ENCODE measurements at places on chromosomes 2 and 18.

DNA sequence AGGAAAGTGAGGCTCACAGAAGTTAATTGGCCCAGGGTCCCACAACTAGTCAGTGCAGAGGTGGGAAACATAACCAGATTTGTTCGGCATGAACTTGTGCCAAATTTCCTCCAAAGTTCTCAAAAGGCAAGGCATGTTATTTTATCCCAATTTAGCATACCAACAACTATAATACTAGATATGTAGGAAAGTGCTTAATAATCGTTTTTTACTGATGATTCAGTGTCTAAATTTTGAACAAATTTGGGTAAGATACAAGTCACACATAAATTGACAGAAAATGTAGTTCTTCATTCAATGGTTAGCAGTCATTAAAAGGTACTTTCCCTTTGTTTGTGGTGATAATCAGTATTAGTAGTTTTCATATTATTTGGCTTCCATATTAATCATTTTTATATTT, 38.5 kb upstream of the CYBRD1 start:
- no peak overlapping the region for H3K4me3 ChIP-seq
- no peaks in the 10 kb centered on the region for H3K4me1 ChIP-seq
- no peaks in the 10 kb centered on the region for H3K27me3 ChIP-seq
- DNase-seq: no peak
- no peak overlapping the region for H3K27ac ChIP-seq

DNA sequence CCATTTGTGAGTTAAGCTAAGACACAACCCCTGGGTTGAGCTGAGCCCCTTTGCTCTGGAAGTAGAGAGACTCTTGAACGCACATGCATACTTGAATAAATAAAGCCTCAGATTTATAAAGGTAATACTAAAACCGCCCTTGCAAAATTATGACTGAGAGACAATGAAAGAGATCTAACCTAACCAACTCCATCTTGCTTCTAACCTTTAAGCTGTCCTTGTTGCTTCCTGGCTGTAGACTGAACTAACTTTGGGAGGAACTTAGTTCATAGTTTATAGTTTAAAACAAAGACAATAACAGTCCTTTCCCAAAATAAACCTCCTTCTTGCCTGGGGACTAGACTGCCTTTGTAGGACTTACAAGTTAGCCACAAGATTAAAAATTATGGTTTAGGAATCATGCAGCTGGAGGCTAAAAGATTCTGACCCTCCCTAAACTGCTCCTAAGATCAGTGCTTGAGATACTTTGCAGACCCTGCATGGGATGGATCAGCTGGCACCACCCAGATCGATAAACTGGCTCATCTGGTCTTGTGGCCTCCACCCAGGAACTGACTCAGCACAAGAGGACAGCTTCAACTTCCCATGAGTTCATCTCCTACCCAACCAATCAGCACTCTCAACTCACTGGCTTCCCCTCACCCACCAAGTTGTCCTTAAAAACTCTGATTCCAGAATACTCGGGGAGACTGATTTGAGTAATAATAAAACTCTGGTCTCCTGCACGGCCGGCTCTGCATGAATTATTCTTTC, 240.2 kb upstream of the SLC14A2 start:
- no peaks in the 10 kb centered on the region for H3K36me3 ChIP-seq
- H3K27ac ChIP-seq: no peak overlapping the region
- H3K27me3 ChIP-seq: no peaks in the 10 kb centered on the region
- DNase-seq: no peak
- no peak overlapping the region for H3K4me3 ChIP-seq
- no peaks in the 10 kb centered on the region for H3K4me1 ChIP-seq

GRCh38 chr2:134912361-134912760, 6.3 kb upstream of the CCNT2 start:
- no peak for DNase-seq
- no peak overlapping the region for H3K27ac ChIP-seq
- no peaks in the 10 kb centered on the region for H3K36me3 ChIP-seq
- H3K4me1 ChIP-seq: peaks cover 3% of the 10 kb centered on the region

GRCh38 chr18:30828700-30829099, 213.8 kb downstream of the DSC3 start:
- no peaks in the 10 kb centered on the region for H3K36me3 ChIP-seq
- H3K4me1 ChIP-seq: no peaks in the 10 kb centered on the region
- H3K27me3 ChIP-seq: no peaks in the 10 kb centered on the region

DNA sequence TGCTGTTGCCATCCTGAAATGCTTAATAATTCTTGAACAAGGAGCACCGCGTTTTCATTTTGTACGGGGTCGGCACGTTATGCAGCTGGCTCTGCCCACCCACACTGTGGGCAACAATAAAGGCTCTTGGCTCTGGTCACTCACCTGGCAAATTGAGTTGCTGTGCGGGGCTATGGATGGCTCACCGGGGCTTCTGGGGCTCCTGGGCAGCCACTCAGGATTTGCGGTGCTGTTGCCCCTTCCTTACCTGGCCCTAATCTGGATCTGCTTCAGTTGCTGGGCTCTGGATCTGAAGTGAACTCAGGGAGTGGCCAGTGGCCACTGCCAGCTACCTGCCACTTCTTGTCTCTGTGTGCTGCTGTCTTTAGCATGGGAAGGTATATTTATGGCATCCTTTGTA, 22.7 kb downstream of the RHOB start:
- no peak for DNase-seq
- no peaks in the 10 kb centered on the region for H3K27me3 ChIP-seq
- H3K27ac ChIP-seq: no peak overlapping the region
- H3K36me3 ChIP-seq: no peaks in the 10 kb centered on the region

GRCh38 chr2:233350708-233351107, 3.6 kb upstream of the DGKD start:
- DNase-seq: no peak
- H3K27ac ChIP-seq: peak overlapping the region; percentile 45
- H3K36me3 ChIP-seq: no peaks in the 10 kb centered on the region
- H3K27me3 ChIP-seq: no peaks in the 10 kb centered on the region
- peaks cover 19% of the 10 kb centered on the region for H3K4me1 ChIP-seq
- no peak overlapping the region for H3K4me3 ChIP-seq

GRCh38 chr2:97720746-97721145, 7.4 kb downstream of the ZAP70 start:
- DNase-seq: no peak
- peaks cover 4% of the 10 kb centered on the region for H3K4me1 ChIP-seq
- peaks cover 23% of the 10 kb centered on the region for H3K27me3 ChIP-seq

GRCh38 chr2:34012715-34013302, 413.7 kb upstream of the FAM98A start:
- H3K36me3 ChIP-seq: no peaks in the 10 kb centered on the region
- H3K27ac ChIP-seq: no peak overlapping the region

GRCh38 chr2:172204309-172204708, 101.6 kb upstream of the DLX2 start:
- H3K4me3 ChIP-seq: no peak overlapping the region
- H3K27me3 ChIP-seq: no peaks in the 10 kb centered on the region
- no peaks in the 10 kb centered on the region for H3K36me3 ChIP-seq

GRCh38 chr2:135638825-135639224, 102.8 kb upstream of the UBXN4 start:
- peaks cover 45% of the 10 kb centered on the region for H3K36me3 ChIP-seq
- no peak for DNase-seq
- H3K27ac ChIP-seq: no peak overlapping the region
- H3K4me3 ChIP-seq: no peak overlapping the region

All from left lung (tissue), 14 donors.